ENCODE measurements at places on chromosomes 5 and 9. TPM values are rescaled to one million over a fixed set of nuclear protein-coding genes. Genes with fewer than 3 reads are reported as not detected.

CLPTM1L gene
- 79.9 TPM for total RNA-seq

CNOT8 gene
- 81.8 TPM for total RNA-seq

CTXN3 gene
- total RNA-seq: 0.09 TPM

SHOC1 gene
- total RNA-seq: not detected

FAM200C gene
- 25.3 TPM for total RNA-seq

DNA sequence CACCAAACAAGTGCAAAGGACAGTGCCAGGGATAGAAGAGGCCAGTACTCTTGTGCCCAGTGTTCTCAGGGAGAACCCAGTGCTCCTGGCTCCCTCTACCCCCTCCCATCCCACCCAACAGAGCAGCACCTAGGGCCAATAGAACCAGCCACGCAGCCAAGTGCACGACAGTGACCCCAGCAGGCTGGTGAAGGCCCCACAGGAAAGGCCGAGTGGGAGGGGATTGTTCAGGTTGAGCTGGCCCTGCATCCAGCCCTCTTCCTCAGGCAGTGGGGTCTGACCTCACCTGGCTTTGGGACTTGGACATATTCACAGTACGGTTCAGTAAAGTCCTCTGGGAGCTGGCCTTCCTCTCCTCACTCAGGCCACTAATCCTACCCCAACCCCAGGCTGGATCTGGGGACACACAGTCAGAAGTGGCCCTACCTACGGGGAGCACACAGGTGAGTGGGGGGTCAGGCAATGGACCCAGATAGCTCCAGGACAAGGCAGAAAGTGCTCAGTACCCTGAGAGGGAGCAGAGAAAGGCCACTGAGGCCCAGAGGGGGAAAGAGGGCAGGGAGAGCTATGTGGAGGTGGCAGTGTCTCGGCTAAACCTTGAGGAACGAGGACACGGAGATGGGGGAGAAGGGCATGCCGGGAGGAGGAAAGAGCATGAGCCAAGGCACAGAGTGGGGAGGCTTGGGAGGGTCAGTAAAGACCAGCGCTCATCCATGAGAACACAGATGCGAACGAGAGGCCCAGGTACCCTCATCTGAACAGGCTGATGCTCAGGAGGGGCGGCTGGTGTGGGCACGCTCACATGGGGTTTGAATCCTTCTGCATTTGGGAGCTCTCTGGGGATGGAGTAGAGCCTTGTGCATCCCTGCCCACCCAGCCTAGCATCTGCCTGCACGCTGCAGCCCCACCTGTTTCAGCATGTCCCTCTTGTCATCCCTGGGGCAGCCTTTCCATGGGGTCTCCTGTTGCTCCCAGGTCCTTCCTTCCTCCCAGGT is 25.6 kb downstream of the POLR1E start:
- DNase-seq: peak; percentile 28
- H3K27ac ChIP-seq: no peak overlapping the region
- H3K4me3 ChIP-seq: no peak overlapping the region
- no peaks in the 10 kb centered on the region for H3K4me1 ChIP-seq

GRCh38 chr5:83470526-83471404 is 779 bp upstream of the VCAN start:
- H3K27ac ChIP-seq: peak overlapping the region; percentile 60

DNA sequence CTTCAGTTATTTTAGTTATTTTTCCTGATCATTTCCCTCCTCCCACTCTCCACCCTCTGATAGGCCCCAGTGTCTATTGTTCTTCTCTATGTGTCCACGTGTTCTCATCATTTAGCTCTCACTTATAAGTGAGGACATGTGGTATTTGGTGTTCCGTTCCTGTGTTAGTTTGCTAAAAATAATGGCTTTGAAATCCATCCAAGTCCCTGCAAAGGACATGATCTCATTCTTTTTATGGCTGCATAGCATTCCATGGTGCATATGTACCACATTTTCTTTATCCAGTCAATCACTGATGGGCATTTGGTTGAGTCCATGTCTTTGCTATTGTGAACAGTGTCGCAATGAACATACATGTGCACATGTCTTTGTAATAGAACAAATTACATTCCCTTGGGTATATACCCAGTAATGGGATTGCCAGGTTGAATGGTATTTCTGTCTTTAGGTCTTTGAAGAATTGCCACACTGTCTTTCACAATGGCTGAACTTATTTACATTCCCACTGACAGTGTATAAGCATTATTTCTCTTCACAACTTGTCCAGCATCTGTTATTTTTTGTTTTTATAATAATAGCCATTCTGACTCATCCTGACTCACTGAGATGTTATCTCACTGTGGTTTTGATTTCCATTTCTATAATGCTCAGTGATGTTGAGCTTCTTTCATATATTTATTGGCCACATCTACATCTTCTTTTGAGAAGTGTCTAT is 17.2 kb upstream of the DIRAS2 start:
- no peaks in the 10 kb centered on the region for H3K36me3 ChIP-seq
- H3K27me3 ChIP-seq: no peaks in the 10 kb centered on the region
- H3K4me1 ChIP-seq: no peaks in the 10 kb centered on the region
- no peak for DNase-seq
- no peak overlapping the region for H3K4me3 ChIP-seq

DNA sequence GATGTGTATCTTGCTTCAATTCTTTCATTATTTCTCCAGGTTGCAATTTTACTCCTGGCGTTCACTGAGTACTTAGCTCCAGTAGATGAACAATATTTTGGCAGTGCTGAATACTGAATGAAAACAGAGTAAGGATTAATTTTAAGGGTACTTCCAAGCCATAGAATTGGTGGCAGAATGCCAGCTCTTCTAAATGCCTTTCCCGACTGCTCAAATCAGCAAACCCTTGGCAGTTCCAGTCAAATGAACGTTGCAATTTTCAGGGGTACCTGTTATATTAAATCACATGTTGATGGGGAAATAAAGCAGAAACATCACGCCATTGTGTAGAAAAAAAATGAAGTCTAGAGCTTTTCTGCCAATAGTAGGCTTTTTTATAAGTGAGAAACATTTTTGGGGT is 282.4 kb upstream of the RPS23 start:
- H3K4me3 ChIP-seq: no peak overlapping the region
- no peak overlapping the region for H3K27ac ChIP-seq
- no peaks in the 10 kb centered on the region for H3K27me3 ChIP-seq
- no peak for DNase-seq

- H3K36me3 ChIP-seq: no peaks in the 10 kb centered on the region
- peak overlapping the region; percentile 97 for H3K4me3 ChIP-seq
- peak overlapping the region; percentile 4 for H3K27ac ChIP-seq
- H3K27me3 ChIP-seq: no peaks in the 10 kb centered on the region
- DNase-seq: peak; percentile 64
- peaks cover 72% of the 10 kb centered on the region for H3K4me1 ChIP-seq
These were observed 57.6 kb downstream of the DPYSL3 start for GRCh38 chr5:147452165-147452811.

GRCh38 chr9:117938086-117938485 is 233.9 kb downstream of the TLR4 start:
- no peak overlapping the region for H3K4me3 ChIP-seq
- no peaks in the 10 kb centered on the region for H3K36me3 ChIP-seq
- DNase-seq: no peak
- H3K4me1 ChIP-seq: no peaks in the 10 kb centered on the region
- H3K27me3 ChIP-seq: no peaks in the 10 kb centered on the region

DNA sequence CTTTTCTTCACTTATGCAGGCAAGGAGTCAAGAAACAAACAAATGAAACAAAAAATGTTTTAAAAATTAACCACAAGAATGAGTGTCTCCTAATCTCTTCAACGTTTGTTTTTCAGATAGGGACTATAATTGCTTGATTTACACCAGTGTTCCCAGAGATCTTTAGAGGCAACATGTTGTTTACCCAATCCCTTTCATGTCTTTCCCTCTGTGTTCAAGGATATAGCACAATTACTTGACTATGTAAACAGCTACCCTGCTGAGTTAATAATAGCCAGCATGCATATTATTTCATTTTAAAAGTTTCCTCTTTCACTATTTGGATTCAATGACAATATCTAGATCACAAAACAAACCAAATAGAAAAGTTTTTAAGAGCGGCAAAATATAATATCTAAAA is 25.1 kb upstream of the SHISAL2B start:
- no peaks in the 10 kb centered on the region for H3K36me3 ChIP-seq
- peaks cover 12% of the 10 kb centered on the region for H3K4me1 ChIP-seq
- DNase-seq: no peak

DNA sequence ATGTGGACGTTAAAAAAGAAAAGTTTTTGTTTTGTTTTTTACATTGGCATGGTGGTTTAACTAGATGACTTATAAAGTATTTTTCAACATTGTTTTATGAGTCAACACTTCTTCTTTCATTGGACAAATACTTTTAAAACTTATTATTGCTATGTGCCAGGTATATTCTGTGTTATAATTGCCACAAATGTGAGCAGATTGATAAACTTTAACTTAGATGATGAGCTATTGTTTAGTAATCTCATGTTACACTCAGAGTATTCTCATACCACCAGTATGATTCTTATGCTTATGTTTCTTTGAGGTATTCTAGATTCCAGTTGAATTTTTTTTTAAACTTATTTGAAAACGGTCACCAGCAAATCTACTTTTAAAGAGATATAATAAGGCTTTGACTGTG is 60.3 kb downstream of the RASA1 start:
- no peaks in the 10 kb centered on the region for H3K4me1 ChIP-seq
- no peaks in the 10 kb centered on the region for H3K27me3 ChIP-seq
- no peak overlapping the region for H3K27ac ChIP-seq

GRCh38 chr5:138829341-138829740 is 45.8 kb downstream of the LRRTM2 start:
- peaks cover 8% of the 10 kb centered on the region for H3K4me1 ChIP-seq
- H3K27ac ChIP-seq: no peak overlapping the region
- no peak for DNase-seq
- H3K27me3 ChIP-seq: no peaks in the 10 kb centered on the region
- peaks cover 12% of the 10 kb centered on the region for H3K36me3 ChIP-seq

DNA sequence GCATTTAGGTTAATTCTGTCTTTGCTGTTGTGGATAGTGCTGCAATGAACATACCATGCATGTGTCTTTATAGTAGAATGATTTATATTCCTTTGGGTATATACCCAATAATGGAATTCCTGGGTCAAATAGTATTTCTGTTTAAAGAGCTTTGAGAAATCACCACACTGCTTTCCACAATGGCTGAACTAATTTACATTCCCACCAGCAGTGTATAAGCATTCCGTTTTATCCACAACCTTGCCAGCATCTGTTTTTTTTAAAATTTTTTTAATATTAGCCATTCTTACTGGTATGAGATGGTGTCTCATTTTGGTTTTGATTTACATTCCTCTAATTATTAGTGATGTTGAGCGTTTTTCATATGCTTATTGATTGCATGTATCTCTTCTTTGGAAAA is 15.5 kb upstream of the TARS1 start:
- H3K4me1 ChIP-seq: no peaks in the 10 kb centered on the region
- no peak overlapping the region for H3K27ac ChIP-seq
- H3K27me3 ChIP-seq: no peaks in the 10 kb centered on the region
- no peak for DNase-seq
- no peaks in the 10 kb centered on the region for H3K36me3 ChIP-seq

- no peaks in the 10 kb centered on the region for H3K36me3 ChIP-seq
- no peak overlapping the region for H3K27ac ChIP-seq
- DNase-seq: no peak
These were observed 28.3 kb downstream of the CCDC69 start for GRCh38 chr5:151195622-151196021.

GRCh38 chr9:118330191-118330986 is 626.2 kb downstream of the TLR4 start:
- H3K4me3 ChIP-seq: no peak overlapping the region
- H3K4me1 ChIP-seq: peaks cover 3% of the 10 kb centered on the region
- no peak overlapping the region for H3K27ac ChIP-seq
- DNase-seq: peak; percentile 44
- H3K27me3 ChIP-seq: no peaks in the 10 kb centered on the region

DNA sequence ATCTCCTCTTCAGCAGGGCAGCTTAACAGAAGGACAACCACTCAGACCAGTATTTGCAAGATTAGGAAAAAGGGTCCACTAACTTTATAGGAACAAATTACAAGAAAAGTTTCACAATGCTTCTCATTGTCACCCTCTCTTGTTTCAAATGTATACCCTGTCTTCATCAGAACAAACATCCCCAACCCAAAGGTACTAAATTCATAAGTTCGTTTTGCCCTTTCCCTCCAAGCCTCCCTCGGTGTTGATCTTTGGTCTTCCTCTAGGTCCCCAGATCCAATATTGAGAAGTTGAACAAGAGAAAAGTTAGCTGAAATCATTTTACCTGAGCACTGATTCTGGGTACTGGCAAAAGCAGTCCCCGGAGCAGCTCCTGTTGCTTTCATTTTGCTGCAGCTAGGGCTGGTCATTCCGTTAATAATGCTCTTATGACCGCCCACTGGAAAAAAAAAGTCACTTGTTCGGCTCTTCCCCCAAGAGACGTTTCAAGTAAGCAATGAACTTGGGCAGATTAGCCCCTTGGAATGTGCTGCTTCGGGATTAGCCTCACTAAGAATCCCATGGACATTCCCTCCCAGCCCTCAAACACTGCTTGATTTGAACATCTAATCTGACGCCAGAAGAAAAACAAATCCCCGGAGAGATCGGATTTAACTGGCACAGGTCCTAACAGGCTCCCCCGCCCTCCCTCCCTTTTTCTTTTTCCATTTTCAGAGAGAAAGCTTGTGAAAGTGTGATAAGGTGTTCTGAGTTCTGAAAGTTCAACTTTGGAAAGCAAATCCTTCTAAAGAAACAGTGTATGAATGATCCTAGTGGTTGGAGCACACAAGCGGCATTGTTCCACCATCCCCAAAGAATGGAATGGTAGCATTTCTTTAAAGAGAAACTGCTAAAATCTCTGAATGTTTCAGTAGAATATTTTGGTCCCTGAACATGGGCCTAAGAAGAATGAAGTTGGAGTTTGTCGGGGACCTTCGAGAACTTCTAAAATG is 252.5 kb downstream of the TRPM3 start:
- no peak overlapping the region for H3K27ac ChIP-seq
- no peak overlapping the region for H3K4me3 ChIP-seq
- peak; percentile 56 for DNase-seq
- no peaks in the 10 kb centered on the region for H3K36me3 ChIP-seq
- H3K4me1 ChIP-seq: peaks cover 12% of the 10 kb centered on the region

DNA sequence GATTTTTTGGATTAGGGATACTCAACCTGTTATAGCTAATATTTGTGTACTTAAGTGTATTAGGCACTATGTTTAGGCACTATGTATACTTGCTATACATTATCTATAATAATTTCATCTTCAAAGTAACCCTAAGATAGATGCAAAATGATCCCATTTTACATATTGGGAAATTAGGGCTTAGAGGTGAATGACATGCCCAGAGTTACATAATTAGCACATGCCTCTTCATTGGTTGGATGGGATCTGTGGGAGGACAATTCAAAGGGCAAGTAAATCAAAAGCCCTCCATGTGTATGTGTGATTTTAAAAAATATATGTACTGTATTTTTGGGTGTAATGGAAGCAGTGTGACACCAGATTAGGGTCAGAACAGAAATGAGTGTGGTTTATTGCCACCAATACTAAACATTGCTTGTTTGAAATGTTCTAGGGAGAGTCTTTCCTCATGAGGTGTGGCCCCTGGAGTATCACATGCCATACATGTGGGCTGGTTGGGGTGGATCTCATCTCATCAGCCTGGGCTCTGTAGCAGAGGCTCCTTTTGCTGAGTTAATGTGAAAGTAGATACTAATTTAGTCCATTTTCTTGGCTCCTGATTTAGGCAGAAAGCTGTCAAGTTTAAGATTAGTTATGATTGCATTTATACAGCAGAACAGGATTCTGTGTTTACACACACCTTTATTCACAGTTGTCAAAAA is 5.5 kb downstream of the C9orf85 start:
- no peak overlapping the region for H3K27ac ChIP-seq
- no peaks in the 10 kb centered on the region for H3K36me3 ChIP-seq
- H3K4me1 ChIP-seq: peaks cover 25% of the 10 kb centered on the region

- H3K4me1 ChIP-seq: peaks cover 7% of the 10 kb centered on the region
- no peaks in the 10 kb centered on the region for H3K36me3 ChIP-seq
- H3K27me3 ChIP-seq: peaks cover 24% of the 10 kb centered on the region
- DNase-seq: no peak
These were observed 11.1 kb upstream of the MED27 start for GRCh38 chr9:132090771-132091170.

Data from neural progenitor cell (in vitro differentiated cells).